ENCODE measurements at places on chromosomes 6 and 20.

GRCh38 chr6:85124472-85125354, 325.2 kb upstream of the NT5E start:
- no peak for DNase-seq

DNA sequence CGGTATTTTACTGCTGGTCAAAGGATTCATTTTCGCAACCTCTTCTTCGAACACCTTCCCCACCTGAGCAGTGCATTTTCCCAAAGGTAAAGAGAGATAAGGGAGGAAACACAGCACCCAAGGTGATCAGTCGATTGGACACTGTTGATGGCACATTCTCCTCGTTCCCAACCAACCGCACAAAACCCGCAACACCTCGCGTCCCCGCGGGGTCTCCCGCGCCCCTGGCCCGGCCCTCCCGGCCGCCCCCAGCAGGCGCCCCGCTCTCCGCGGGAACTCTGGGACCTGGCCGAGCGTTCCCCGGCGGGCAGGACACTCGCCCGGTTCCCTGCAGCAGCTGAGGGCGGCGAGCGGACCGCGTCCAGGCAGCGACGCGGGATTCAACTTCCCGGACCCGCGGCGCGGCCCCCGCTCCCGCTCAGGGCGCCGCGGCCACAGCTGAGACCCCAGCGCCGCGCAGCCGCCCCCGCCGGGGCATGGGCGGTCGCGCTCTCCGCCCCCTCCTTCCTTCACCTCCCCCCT, 506 bp downstream of the RGS17 start:
- DNase-seq: no peak

- no peak for DNase-seq
These were observed 35.2 kb upstream of the TBC1D22B start for GRCh38 chr6:37222125-37222967.

GRCh38 chr6:40774932-40775331, 187.8 kb upstream of the LRFN2 start:
- no peak for DNase-seq

DNA sequence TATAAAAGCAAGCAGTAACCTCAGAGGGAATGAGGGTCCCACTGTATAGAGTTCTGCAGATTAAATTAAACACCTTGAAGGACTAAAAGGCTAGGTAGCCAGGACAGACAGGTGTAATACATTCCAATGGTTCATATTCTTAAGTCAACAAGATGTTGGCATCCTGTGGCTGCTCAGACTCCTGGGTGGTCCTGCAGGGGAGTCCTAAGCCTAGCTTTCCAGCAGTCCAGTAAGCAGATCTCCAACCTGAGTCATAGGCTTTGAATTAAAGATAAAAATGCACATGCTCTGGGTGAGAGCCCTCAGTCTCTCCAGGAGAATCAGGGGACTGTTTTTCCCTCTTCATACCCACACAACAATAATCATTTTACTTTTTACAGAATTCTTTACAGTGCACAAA, 307.3 kb upstream of the SUPT3H start:
- no peak for DNase-seq

DNA sequence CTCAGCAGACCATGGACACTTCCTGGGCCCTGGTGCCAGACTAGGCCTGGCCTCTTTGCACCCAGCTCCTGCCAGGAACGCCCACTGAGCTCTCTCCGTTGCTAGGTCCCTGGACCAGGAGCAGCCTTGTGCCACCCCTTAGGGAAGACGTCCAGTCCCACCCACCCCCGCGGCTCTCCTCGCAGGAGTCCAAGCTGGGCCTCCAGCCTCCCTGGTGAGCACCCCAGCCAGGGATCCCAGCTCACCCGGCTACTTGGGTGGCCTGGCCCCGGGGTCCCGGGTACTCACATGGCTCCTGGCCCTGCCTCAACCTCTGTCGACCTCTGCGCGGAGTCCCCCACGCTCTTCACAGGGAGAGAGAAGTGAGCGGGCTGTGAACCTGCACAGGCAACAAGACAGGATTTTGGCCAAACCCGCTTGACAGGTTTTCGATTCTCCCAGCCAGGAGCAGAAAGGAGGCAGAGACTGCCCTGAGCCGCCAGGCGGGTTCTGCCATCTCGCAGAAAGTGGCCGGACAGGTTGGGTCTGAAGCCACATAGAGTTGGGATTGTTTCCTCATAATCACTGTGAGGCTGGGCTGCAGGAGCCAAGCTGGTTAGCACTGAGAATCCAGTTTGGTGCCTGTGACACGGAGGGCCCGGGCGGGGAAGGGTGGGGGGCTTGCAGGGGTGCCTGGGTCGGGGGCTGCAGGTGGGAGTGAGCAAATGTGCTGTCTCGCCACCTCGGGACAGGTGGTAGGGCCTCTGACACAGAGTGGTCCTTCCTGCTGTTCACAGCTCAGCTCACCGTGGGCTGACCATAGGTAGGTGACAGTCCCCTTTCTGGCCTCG, at the start of gene RBBP8NL:
RBBP8NL (minus strand) TSS at position 368 of the 830 bp plus-strand sequence. CDS start 7,892 bp downstream, outside the sequence.
- DNase-seq: no peak

- no peak for DNase-seq
These were observed 1.4 kb upstream of the HECA start for GRCh38 chr6:139133262-139134063.

- no peak for DNase-seq
These were observed 26.6 kb downstream of the POFUT1 start for GRCh38 chr20:32234135-32234808.

GRCh38 chr6:20900389-20901160, 366.3 kb downstream of the CDKAL1 start:
- DNase-seq: no peak
